ENCODE measurements at places on chromosomes 7 and 10. TPM values are rescaled to one million over a fixed set of nuclear protein-coding genes. Genes with fewer than 3 reads are reported as not detected.

PIP gene
- not detected for total RNA-seq

DNA sequence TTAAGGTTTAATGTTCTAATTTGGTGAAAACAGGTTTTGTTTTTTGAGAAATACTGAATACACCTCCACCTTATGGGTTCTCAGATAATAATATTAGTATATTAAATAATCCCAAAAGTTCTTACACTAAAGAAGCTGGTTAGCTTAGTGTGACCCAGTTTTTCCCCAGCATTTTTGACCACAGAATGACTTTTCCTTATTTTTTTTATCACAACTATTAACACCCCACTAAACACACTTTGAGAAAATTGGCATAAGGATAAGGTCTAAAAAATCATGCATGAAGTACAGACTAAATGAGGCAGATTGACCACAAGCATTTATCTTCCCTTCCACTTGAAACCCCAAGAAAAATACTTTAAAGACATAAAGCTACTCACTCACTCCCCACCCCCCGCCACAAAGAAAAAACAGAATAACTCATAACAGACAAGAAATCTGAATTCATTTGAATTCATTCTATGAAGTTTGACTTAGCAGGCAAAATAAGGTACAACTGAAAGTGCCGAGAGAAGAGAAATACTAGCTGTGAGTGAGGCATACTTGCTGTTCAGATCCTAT, 49.7 kb upstream of the WNT16 start:
- no peak for DNase-seq

TFPI2 gene
- total RNA-seq: 4.1 TPM

DNA sequence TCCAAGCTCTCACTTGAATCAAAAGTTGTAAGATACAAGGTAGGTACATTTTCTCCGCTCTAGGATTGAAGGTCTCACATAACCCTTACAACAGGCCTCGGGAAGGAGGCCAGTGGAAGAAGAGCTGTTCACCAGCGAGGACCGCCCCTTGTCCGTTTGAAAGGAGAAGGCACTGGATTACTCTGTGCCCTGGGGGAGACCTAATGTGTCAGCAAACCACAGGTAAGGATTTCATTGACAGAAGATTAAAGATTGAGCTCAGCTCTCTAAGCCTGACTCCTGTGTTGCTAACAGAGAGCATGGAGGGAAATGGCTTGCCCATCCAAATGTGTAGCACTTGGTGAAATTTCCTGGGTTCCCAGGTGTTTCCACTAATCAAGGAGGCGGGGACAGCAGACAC, 81.2 kb downstream of the SLC16A9 start:
- no peak for DNase-seq

- no peak for DNase-seq
Observed at GRCh38 chr7:74225400-74225799, 15.6 kb downstream of the LAT2 start.

AP3M1 gene
- total RNA-seq: 27.2 TPM

DNA sequence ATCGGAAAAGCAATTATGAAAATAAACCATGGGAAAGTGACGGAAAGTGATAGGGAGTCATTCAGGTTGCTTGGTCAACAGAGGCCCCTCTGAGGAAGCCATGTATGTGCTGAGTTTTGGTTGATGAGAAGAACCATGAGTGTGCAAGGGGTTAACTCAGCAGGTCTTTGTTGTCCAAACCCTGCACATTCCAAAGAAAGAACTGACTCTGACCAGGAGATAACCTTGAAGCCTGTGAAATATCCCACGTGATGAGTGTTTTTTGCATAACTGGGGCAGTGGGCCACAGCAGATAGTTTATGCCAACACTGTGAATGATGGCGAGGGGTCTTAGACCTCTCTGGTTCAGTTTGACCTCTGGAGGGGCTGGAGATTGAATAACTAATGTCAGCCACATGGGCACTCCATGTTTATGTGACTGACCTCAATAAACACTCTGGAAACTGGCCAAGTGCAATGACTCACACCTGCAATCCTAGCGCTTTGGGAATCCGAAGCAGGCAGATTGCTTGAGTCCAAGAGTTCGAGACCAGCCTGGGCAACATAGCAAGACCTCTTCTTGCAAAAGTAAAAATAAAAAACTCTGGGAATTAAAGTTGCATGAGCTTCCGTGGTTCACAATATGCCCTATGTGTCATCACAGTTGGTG, 154.0 kb upstream of the FOXK1 start:
- no peak for DNase-seq

UMAD1 gene
- total RNA-seq: 18.6 TPM

DNA sequence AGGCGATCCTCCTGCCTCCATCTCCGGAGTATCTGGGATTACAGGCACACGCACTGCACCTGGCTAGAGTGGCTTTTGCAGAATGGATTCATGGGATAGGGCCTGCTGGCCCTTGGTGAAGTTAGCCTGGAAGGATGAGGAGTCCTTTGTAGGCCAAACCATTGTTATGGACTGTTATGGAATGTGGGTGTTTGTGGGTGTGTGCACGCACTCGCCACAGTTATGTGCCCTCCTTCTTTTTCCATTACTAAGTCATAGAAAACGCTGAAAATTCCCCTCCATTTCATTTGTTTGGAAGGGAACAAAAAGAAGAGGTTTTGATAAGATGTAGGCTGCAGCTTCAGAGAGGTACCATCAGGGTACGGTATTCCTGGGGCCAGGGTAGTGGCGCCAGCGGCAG, 15.0 kb downstream of the ZNF862 start:
- DNase-seq: no peak

DNA sequence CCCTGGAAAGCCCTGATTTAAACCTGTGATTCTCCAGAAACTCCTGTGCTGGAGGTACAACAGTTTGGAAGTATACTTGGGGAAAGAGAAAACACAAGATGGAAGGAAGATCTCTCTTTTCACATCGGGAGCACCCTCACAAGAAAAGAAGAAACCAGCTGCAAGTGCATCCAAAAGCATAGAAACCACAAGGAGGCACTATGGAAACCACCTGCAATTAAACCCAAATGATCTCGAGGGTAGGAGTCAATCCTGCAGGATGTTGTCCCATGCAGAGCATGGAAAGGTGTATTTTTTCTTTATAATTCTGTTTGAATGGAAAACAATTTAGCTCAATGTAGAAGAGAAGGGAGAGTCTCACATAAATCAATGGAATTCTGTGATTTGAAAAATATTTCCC, 210.5 kb downstream of the TWIST1 start:
- DNase-seq: no peak

GRCh38 chr10:70803775-70804420, 11.8 kb upstream of the SGPL1 start:
- DNase-seq: no peak

BMPER gene
- 18.8 TPM for total RNA-seq

- peak; percentile 58 for DNase-seq
Observed at GRCh38 chr10:49360271-49361177, 35.4 kb downstream of the DRGX start.

- no peak for DNase-seq
Observed at GRCh38 chr10:47104786-47105385, 193.7 kb downstream of the PTPN20 start.

KCND2 gene
- 0.40 TPM for total RNA-seq

DNA sequence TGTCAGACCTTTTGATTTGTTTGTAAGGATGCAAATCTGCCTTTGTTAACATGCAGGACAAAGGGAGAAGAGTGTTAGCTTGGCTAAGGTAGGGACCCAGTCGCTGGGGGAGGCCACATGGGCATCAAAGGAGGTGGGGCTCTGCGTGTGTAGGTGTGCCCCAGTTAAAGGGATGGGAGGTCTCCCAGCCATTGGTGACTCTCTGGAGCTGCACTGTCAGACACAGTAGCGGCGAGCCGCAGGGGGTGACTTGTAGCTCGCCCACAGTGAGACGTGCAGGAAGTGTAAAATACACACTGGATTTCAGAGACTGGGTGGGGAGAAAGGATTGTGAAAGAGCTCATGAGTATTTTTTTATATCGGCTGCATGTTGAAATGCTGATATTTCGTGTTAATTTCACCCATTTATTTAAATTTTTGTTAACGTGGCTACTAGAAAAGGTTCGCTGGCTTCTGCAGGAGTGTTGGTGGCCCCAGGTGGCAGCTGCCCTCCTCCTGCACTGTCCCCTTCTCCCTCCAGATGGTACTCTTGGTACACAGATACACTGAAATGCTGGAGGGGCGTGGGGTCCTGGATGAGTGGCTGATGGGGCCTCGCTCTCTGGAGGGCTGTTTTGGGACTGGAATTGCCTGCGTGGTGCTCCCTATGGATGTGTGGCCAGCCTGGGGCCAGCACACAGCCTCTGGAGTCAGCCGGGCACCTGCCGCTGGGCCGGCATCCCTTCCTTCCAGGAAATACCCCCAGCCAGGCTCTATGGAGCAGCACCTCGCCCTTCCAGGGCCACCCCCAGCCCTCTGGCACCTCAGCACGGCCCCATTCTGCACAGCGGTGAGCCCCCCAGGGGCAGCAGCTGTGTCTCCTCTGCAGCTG, 59.2 kb downstream of the LHPP start:
- DNase-seq: no peak

DNA sequence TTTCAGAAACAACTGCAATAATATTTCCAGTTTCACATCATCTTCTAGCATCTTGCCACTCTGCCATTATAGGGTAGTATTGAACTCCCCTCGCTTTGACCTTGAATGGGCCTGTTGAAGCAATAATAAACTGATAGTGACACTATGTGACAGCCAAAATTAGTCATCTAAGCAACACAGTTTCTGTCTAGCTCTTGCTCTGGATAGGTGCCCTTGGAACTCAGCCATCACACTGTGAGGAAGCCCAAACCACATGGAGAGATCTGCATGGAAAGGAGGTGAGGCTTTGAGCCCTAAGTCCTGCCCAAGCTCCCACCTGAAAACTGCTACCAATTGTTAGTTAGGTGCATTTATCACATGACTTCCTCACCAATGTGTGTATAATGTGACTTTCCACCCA, 18.1 kb upstream of the KCND2 start:
- DNase-seq: no peak

- DNase-seq: no peak
Observed at GRCh38 chr7:40316176-40316575, 181.4 kb downstream of the SUGCT start.

C10orf90 gene
- total RNA-seq: not detected

DNA sequence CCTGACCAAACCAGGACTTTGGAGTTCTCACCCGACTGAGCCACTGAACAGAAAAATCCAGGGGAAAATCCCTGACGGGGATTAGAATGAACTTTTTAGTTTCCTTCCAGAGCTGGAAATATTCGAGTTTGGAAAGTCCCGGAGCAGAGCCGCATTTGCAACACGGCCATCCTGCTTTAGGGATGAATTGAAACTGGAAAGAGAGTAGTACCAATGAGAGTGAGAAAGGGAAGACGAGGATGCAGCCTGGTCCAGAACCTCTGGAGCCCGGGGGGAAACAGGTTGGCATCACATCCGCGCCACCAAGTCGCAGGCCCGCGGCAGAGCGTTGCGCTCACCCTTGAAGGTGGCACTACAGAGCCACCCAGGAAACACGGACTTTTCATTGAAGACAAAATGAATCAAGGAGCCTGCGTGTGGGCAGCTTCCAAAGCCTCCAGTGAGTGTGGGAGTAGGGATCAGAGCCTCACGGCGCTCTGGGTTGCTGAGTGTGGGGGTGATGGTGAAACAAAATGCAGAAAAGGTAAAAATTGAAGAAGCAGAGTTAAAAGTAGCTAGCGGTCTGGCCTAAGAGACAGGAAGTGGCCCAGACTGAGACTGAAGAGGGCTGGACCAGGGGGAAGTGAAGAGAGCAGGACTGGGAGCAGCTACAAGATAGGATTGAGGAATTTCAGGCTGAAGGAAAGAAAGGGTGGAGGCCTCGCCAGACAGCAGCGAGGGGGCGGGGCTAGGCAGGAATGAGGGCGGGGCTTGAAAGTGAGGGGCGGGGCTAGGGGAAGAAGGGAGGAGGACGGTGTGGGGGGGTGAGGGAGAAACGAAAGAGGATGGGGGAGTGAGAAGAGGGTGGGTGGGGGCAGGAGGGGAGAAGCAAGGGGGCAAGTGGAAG, 1.8 kb downstream of the SMURF1 start:
- peak; percentile 83 for DNase-seq

FAM180A gene
- total RNA-seq: 8.0 TPM

- no peak for DNase-seq
Observed at GRCh38 chr10:57102236-57102635, 741.2 kb upstream of the ZWINT start.

- DNase-seq: no peak
Observed at GRCh38 chr10:6146013-6146785, 56.5 kb upstream of the PFKFB3 start.

GRCh38 chr7:15963206-15963605, 276.7 kb upstream of the MEOX2 start:
- no peak for DNase-seq

DNA sequence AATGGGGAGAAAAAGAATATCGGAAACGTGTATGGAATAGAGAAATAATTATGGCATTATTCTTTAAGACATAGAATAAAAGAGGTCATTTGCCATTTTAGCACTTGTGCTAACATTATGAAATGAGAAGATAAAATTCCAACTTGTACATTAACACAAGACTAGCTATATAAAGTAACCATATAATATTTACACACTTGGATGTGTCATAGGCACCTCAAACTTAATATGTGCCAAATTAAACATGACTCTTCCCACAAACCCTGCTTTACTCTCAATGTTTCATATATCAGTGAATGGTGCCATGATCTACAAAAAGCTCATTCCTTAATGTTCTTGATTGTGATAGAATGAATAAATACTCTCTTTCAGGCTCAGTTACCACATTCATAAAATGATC, 4.1 kb upstream of the MINDY3 start:
- no peak for DNase-seq

CTBP2 gene
- 46.9 TPM for total RNA-seq

C10orf67 gene
- 1.2 TPM for total RNA-seq

GRCh38 chr10:71274901-71275796, 43.9 kb upstream of the SLC29A3 start:
- no peak for DNase-seq

- no peak for DNase-seq
Observed at GRCh38 chr10:123367195-123367594, 213.0 kb downstream of the BUB3 start.

GRCh38 chr7:121077165-121077630, 88.7 kb downstream of the CPED1 start:
- no peak for DNase-seq

- no peak for DNase-seq
Observed at GRCh38 chr7:110027385-110027784, 1063.5 kb upstream of the LRRN3 start.

DNA sequence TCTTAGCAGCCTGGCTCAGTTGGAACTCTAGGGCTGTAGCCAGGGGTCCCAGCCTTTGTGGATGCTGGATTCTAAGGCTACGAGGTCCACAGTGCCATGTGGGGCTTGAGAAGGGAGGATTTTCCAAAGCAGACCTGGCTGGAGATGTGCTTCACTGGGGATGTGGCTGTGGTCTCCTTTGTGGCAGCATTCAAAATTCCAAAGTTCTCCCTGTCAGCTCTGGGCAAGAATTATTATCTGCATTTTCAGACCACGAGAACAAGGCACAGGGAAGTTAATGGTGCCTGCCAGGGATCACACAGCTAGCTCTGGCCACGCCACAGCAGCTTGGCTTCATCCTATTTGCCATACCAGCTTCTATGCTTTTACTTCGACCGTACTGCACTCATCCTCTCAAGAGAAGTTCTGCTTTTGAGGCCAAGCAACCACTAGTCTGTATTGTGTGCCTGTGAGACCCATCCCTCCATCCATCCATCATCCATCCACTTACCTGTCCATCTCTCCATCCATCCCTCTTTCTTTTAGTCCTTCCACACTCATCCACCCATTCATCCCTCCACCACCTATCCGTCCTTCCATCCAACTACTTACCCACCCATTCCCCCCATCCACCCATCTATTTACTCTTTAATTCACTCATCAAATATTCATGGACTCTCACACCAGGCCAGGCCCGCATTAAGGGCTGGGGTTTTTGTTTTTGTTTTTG, 71.5 kb downstream of the ZMIZ1 start:
- DNase-seq: no peak

Data from sciatic nerve (tissue), 2 donors.